ENCODE measurements at places on chromosomes 1 and 21. TPM values are rescaled to one million over a fixed set of nuclear protein-coding genes. Genes with fewer than 3 reads are reported as not detected.

The HFM1 gene
- polyA plus RNA-seq: 1.8 TPM

The MCOLN2 gene
- 0.16 TPM for polyA plus RNA-seq

The ATP6V1G3 gene
- polyA plus RNA-seq: not detected

The LCE1D gene
- polyA plus RNA-seq: not detected

The CASQ2 gene
- polyA plus RNA-seq: 688 TPM

The CD247 gene
- 0.50 TPM for polyA plus RNA-seq

The LRRC8B gene
- 3.1 TPM for polyA plus RNA-seq

The CCDC30 gene
- polyA plus RNA-seq: 1.4 TPM

The RGS2 gene
- polyA plus RNA-seq: 102 TPM

The TSPEAR gene
- polyA plus RNA-seq: 0.22 TPM

The CGN gene
- 1.5 TPM for polyA plus RNA-seq

The LCE2A gene
- polyA plus RNA-seq: not detected

The GIPC2 gene
- 1.2 TPM for polyA plus RNA-seq

The PLEKHA6 gene
- polyA plus RNA-seq: 4.2 TPM

The HES2 gene
- 1.5 TPM for polyA plus RNA-seq

The ZSWIM5 gene
- polyA plus RNA-seq: 0.67 TPM

The KIF26B gene
- polyA plus RNA-seq: 1.5 TPM

The SOX13 gene
- 15.9 TPM for polyA plus RNA-seq

The SLAMF1 gene
- not detected for polyA plus RNA-seq

The OR14A16 gene
- not detected for polyA plus RNA-seq

The SMG7 gene
- 29.8 TPM for polyA plus RNA-seq

The AUNIP gene
- 0.94 TPM for polyA plus RNA-seq

The ZNF670 gene
- 2.9 TPM for polyA plus RNA-seq

The ACTL8 gene
- polyA plus RNA-seq: not detected

The FLAD1 gene
- polyA plus RNA-seq: 18.4 TPM

The FBXO2 gene
- 0.63 TPM for polyA plus RNA-seq

The NASP gene
- 179 TPM for polyA plus RNA-seq

The C1orf141 gene
- not detected for polyA plus RNA-seq

The CRABP2 gene
- 298 TPM for polyA plus RNA-seq

The KCNK2 gene
- polyA plus RNA-seq: 4.4 TPM

The KRTAP24-1 gene
- polyA plus RNA-seq: not detected

The PGLYRP4 gene
- not detected for polyA plus RNA-seq

The BMP8A gene
- polyA plus RNA-seq: 0.90 TPM

The TMEM79 gene
- 4.4 TPM for polyA plus RNA-seq

The HUNK gene
- polyA plus RNA-seq: 13.4 TPM

The ADIPOR1 gene
- 106 TPM for polyA plus RNA-seq

The SYTL1 gene
- polyA plus RNA-seq: 0.52 TPM

The TNFRSF4 gene
- polyA plus RNA-seq: 2.4 TPM

The IL12RB2 gene
- polyA plus RNA-seq: 0.69 TPM

The CHRM3 gene
- 1.6 TPM for polyA plus RNA-seq

The PLPP3 gene
- polyA plus RNA-seq: 120 TPM

The S100A1 gene
- 16.6 TPM for polyA plus RNA-seq

The SSX2IP gene
- polyA plus RNA-seq: 22.7 TPM

The OTUD3 gene
- polyA plus RNA-seq: 4.9 TPM

The SPRR4 gene
- not detected for polyA plus RNA-seq

The IFT25 gene
- 28.8 TPM for polyA plus RNA-seq

The EMC1 gene
- 30.5 TPM for polyA plus RNA-seq

The ZBTB21 gene
- polyA plus RNA-seq: 5.9 TPM

The NFASC gene
- polyA plus RNA-seq: 1.1 TPM

The AADACL3 gene
- polyA plus RNA-seq: not detected

The MRPS15 gene
- polyA plus RNA-seq: 57.7 TPM

The BNIPL gene
- 0.87 TPM for polyA plus RNA-seq

The SPRR5 gene
- not detected for polyA plus RNA-seq

The TMPRSS3 gene
- not detected for polyA plus RNA-seq

The GORAB gene
- polyA plus RNA-seq: 12.5 TPM

All from muscle of back (tissue), 13 donors.